Dermis microvascular lymphatic vessel endothelial cell (primary cell): ENCODE measurements at places on chromosomes 11 and 22. TPM values are rescaled to one million over a fixed set of nuclear protein-coding genes. Genes with fewer than 3 reads are reported as not detected.

The OR51I1 gene
- 0.13 TPM in 1 of 2 replicates, not detected in the other for total RNA-seq

The RIC3 gene
- not detected in 2 replicates for total RNA-seq

The WBP2NL gene
- total RNA-seq: not detected in 2 replicates

- DNase-seq: peak; percentile 3
Measured at GRCh38 chr11:18011633-18012032, 1.2 kb downstream of the SERGEF start.

DNA sequence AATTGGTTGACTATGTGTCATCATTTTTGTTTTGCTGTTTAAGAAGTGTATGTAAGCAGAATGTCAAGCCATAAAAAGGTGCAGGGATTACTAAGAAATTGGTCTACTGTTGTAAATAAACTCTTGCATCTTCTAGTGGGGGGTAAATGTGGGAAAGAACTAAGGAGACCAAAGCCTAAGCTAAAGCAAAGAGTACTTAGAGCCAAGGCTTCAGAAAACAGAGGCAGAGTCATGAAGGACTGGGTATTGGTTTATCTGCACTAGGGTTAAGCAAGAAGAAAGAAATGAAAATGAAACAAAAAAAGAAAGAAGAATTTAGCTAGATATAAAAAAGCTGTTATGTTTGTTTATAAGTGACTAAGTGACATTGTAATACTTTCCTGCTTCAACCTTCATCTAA is 628.1 kb downstream of the METTL15 start:
- DNase-seq: no peak
